ENCODE measurements at places on chromosomes 7 and 10. TPM values are rescaled to one million over a fixed set of nuclear protein-coding genes. Genes with fewer than 3 reads are reported as not detected.

GRCh38 chr7:72805526-72806494, 22.2 kb downstream of the TYW1B start:
- no peak for DNase-seq

GRCh38 chr10:11284291-11285085, 266.8 kb downstream of the CELF2 start:
- no peak for DNase-seq

DNA sequence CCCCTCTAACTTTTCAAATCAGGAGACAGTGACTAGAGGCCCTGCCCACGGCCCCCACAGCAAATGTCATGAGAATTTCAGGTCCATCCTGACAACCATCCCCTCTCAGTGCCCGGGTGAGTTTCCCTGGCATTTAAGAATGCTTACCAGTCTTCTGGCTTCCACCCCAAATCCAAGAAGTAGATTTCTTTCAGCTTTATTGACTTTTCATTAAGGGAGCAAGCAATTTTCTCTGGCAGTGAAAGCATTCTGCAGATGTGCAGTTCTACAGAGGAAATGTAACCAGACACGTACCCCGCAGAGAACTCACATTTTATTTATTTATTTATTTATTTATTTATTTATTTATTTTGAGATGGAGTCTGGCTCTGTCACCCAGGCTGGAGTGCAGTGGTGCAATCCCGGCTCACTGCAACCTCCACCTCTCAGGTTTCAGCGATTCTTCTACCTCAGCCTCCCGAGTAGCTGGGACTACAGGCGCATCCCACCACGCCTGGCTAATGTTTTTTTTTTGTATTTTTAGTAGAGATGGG, 120.9 kb upstream of the KCTD7 start:
- no peak for DNase-seq

DNA sequence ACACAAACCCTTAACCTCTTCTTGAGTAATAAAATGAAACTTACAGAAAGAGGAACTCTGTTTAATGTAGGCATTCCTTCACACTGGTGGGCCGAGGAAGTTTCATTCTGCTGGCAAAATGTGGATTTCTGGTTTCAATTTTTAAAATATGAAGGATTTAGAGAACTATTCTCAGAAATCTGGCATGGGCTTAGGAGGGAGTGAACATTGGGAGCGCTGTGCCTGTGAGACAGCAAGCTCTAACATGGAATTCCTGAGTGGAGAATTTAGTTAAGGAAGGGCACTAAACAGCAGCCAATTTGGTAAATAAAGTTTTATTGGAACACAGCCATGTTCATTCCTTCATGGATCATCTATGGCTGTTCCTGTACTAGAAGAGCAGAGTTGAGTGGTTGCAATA, 751.8 kb upstream of the IGFBP3 start:
- DNase-seq: no peak

DNA sequence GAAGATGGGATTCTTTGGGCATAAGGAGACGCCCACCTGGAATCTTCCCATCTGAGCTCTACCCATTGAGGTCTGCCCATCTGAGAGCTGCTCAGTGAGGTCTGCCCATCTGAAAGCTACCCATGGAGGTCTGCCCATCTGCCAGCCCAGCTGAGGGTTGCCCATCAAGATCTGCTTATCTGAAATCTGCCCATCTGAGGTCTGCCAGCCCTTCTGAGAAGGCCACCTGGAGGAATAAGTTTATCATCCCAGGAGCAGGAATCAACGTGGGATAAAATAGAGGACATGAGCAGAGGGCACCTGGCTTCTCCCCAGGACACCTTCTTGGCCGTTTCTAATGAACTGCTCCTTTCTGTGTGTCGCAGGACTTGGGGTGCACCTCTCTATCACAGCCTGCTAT, 35.3 kb upstream of the PDZD8 start:
- DNase-seq: no peak

DNA sequence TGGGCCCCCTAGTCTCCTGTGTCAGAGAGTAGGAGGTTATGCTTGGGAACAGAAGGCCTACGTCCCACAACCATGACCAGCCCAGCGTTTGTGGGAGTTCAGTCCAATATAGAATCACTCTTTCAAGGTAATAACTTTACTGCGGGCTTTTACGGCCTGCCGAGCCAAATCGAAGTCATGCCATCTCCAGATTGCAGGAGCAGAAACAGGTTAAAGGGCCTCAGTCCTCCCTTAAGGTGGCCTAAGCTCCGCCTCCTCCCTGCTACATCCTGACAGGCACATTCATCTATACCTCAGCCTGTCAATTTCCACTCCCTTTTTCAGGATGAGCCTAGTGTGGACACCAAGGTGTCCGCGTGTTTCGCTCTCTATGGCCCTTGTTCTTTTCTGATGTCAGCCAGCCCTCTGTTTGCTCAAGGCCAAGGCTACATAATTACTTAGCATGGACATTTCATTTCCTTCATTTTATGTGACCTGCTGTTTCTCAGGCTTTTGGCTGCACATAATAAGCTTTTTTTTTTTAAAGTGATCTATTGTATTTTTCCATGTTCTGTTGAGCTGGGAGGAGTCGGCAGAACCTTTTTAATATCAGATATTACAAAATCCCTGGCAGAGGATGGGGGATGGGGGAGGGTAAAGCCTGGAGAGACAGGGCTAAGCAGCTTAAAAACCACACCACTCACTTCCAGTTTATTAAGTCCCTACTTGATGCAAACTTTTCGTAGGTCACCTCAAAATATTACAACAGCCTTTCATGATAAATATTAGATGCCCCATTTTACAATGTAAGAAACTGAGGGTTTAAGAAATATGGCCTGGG, 84.6 kb downstream of the CACNB2 start:
- no peak for DNase-seq

DNA sequence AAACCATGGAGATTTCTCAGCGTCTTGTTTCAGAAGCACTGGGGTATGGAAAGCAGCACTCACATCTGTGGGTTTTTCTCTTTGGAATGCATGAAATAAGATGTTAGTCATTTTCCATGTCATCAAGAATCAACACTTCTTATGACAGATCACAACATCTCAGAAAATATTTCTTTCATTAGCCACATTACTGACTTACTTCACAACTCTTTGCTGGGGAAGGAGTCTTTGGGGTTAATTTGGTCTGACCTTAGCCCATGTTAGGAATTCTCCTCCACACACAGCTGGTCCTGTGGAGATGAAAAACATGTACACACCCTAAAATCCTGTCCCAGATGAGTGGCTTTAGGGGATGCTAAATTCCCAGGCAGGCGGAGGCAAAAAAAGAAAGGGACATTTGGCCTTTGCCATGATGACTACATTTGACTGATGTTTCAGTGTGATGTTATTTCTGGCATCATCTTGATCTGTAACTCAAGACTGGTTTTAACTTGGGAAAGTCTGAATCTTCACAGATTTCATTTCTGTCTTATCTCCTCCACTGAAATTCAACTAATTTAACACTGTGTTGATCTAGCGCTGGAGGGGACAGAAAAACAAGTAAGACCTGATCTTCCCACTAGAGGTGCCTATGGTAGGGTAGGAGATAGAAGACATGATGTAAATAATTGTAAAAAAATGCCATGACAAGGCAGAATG, 363.2 kb downstream of the PRPF18 start:
- no peak for DNase-seq

DNA sequence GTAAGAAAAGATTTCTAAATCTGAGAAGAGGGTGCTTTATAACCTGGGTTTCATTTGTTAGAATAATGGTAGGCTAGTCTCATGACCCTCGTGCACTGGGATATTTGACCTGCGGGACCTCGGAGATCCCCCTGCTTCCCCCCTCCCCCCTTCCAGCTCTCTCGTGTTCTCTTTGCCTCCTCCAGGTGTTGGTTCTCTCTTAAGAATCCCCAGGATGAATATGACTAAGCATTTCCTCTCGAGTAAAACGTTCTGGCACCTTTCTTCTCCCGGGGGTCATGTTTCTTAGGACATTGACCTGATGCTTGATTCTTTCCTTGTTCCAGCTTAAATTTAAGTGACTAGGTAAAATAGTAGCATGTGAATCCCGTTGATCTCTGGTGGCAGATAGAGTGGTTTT, 71.2 kb downstream of the SHH start:
- no peak for DNase-seq

GRCh38 chr10:42878134-42878820, 95.7 kb downstream of the BMS1 start:
- no peak for DNase-seq

- DNase-seq: no peak
Measured at GRCh38 chr7:27910326-27910725, 170.4 kb downstream of the TAX1BP1 start.

DNA sequence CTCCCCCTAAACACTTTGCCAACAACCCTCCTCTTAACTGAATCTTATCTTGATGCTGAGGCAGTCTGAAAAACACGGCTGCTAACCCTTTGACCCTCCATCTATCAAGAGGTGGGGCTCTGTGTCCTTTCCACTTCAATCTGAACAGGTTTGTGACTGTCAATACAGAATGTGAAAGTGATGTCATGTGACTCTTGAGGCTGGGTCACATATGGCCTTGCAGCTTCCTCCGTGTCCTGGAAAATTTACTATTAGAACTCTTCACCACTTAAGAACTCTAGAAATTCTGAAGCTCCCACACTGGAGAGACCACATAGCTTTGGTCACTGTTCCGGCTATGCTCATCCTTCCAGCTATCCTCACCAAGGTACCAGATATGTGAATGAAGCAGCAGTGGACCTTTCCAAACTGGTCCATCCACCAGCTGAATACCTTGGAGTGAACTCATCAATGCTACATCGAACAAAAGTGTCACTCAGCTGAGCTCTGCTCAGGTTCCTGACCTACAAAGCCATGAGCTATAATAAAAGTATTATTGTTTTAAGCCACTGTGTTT, 30.7 kb upstream of the ASAH2 start:
- DNase-seq: no peak

- DNase-seq: peak; percentile 64
Measured at GRCh38 chr7:158973440-158973839, 117.1 kb downstream of the DYNC2I1 start.

DNA sequence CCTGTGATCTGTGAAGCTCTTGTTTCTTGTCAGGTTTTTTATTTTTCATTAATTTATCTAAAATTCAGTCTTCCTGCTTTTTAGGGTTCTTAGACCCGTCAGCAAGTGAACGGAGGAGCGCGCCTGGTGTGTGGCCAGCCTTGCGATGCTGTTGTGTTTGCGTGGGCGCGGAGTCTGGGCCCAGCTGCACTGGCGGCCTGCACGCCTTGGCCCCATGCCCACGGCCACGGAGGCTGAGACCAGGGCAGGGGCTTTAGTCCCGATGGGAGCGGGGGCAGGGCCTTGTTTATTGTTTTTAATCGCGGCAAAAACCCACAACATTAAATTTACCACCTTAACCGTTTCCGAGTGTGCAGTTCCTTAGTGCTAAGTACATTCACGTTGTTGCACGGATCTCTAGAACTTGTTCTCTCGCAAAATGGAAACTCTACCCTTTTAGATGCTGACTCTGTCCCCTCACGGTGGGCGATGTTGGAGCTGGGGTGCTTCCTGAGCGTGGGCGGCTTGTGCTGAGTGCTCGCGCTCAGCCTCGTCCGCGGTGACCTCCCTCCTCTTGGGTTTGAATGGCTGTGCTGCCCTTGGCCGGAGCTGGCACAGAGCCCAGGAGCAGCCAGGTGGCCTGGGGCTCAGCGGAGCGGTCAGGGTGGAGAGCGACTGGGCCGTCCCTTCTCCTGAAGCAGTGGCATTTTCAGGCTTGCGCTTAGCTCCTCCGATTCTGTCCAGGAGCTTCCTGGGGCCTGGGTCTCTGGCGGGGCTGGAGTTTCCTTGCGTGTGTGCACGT, 69.1 kb downstream of the INPP5A start:
- no peak for DNase-seq

DNA sequence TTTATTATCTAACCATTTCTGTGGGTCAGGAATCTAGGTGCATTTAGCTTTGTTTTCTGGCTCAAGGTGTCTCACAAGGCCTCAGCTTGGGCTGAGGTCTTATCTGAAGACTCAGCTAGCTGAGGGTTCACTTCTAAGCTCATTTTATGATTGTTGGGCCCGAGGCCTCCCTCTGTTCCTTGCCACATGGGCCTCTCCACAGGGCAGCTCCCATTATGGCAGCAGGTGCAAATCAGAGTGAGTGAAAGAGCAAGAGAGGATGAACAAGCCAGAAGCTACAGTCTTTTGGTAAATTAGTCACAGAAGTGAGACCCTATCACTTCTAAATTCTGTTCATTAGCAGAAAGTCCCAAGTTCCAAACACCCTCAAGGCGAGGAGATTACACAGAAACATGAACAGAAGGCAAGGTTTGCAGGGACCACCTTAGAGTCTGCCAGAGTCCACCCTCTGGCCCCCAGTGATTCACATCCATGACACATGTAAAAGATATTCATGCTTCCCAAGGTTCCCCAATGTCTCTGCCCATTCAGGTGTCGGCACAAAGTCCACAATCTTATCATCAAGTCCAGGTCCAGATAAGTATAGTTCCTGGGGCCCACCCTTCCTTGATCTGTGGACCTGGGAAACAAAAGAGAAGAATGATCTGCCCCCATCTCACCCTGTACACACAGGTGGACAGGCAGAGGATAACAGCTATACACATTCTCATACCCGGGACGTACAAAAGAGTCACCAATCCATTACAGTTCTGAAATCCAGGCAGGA, 23.7 kb downstream of the FIGNL1 start:
- no peak for DNase-seq

GRCh38 chr10:71128311-71128980, 83.9 kb upstream of the UNC5B start:
- DNase-seq: no peak

DNA sequence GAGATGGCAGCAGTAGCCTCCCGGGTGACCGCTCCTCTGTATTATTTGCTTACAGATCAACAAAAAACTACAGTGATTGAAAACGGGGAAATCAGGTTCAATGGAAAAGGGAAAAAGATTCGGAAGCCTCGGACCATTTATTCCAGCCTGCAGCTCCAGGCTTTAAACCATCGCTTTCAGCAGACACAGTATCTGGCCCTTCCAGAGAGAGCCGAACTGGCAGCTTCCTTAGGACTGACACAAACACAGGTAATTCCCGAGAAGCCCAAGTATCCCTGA, 2.2 kb downstream of the DLX6 start:
- no peak for DNase-seq

DNA sequence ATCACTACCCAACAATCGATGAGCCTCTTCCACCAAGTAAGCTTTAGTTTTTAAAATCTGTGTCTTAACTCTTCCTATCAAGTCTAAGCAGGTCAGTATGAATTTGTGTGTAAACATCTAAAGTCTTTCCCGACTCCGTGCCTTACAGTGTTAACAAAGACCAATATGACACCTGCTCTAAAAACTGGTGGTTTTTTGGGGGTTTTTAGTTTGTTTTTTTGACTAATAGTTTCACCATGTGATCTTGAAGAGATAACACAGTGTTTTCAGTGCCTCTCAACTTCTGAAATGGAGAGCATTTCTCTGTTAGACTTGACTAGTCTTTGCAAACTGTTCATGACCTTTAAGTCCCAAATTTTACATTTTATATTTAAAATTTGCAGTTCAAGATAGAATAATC, 132.0 kb upstream of the STK17A start:
- DNase-seq: no peak

- DNase-seq: no peak
Measured at GRCh38 chr7:106623853-106624252, 37.1 kb downstream of the CCDC71L start.

Gene MYH16
- 0.57 TPM for total RNA-seq

Gene SEMA3D
- 1.4 TPM for total RNA-seq

Gene HOXA3
- total RNA-seq: 9.2 TPM

Gene PDZD7
- total RNA-seq: 6.1 TPM

Gene SLC39A12
- total RNA-seq: not detected

Gene ARL3
- 13.3 TPM for total RNA-seq

Gene CH25H
- total RNA-seq: not detected

Gene UPK3B
- 2.3 TPM for total RNA-seq

Gene TNS3
- 9.1 TPM for total RNA-seq

Gene BTBD16
- total RNA-seq: 0.27 TPM

Gene CHCHD3
- total RNA-seq: 73.5 TPM

Gene CLRN3
- 0.39 TPM for total RNA-seq

Gene FLNC
- total RNA-seq: 42.8 TPM

Gene APBB1IP
- total RNA-seq: 0.27 TPM

Gene TAC1
- total RNA-seq: not detected
